ENCODE measurements at places on chromosomes 1 and 21. TPM values are rescaled to one million over a fixed set of nuclear protein-coding genes. Genes with fewer than 3 reads are reported as not detected.

DNA sequence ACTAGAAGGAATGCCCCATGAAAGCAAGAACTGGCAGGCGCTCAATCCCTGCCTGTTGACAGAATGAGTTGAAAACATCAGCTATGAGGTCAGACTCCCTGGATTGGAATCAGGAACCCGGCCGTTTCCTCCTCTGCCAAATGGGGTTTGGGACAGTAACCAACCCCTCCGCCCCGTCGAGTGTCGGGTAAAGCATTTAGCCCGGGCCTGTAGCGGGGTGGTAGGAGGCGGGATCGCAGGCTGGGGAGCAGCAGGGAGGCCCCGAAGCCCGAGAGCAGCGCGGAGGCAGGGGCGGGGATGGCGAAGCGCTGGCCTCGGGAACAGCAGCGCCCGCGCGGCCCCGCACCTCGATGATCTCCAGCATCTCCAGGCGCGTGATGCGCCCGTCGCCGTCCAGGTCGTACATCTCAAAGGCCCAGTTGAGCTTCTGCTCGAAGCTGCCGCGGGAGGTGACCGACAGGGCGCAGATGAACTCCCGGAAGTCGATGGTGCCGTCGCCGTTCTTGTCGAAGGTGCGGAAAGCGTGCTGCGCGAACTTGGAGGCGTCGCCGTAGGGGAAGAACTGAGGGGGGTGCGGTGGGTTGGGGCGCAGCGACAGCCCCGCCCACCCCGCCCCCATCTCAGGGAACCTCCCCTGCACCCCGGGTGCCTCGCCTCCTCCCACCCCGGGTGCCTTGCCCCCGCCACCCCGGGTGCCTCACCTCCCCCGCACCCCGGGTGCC is 7.5 kb downstream of the HPCAL4 start:
- DNase-seq, result no peak

DNA sequence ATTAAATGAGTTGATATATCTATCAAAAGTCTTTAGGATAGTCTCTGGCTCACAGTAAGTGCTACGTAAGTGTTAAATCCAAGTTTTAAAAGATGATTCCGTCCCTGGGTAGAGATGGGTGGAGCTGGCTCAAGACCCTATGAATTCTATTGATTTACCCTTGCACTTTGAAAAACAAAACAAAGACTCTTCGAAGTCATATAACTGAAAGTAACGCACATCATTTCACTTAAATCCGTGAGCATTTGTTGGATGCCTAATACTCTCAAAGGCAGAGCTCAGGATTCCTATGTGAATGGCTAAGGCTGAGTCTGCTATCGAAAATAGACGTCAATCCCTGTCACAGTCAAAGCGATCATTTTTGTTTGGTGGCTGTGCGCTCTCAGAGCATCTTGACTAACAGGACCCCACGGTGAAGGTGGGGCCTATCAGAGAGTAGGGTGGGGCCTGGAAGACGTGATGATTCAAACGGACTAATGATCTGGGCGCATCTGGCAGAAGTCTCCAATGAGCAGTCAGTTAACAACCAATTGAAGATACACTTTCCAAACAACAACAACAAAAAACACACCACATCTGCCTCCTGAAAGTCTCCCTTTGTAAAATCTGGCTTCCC is 1.2 kb upstream of the NUCKS1 start:
- DNase-seq, result no peak

- peak; percentile 8 for DNase-seq
These were observed 355.1 kb downstream of the NPHP4 start for GRCh38 chr1:5637171-5637570.

DNA sequence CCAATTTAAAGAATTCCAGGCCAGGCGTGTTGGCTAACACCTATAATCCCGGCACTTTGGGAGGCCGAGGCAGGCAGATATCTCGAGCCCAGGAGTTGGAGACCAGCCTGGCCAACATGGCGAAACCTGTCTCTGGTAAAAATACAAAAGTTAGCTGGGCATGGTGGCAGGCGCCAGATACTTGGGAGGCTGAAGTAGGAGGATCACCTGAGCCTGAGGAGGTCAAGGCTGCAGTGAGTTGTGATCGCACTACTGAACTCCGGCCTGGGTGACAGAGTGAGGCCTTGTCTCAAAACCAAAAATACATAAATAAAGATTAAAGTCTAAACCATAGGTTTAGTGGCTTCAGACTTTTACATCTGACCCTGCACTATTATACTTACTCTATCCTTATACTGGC is 32.4 kb downstream of the BTG3 start:
- DNase-seq, result no peak

- no peak for DNase-seq
These were observed 102.7 kb upstream of the C21orf91 start for GRCh38 chr21:17921579-17922530.

- DNase-seq, result no peak
These were observed 10.2 kb downstream of the HNRNPU start for GRCh38 chr1:244854166-244854565.

DNA sequence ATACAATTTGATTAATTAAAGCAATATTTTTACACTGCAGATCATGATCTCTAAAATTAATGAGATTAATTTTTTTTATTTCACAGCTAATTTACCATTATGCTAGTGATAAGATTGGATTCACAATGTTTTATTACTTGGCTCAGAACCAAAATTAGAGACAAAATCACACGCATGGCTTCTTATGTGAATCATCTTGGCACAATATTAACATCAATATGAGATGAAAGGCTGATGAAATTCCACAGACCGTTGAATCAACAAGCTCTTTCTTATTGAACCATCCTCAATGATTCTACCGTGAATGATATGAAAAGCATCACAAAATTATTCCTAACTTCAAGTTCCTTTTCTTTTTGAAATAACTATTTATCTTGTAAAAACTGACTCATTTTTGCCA is 544.9 kb downstream of the KCNT2 start:
- DNase-seq, result no peak

GRCh38 chr1:150810958-150811659 is 3.0 kb upstream of the CTSK start:
- DNase-seq, result no peak

- no peak for DNase-seq
These were observed 111.8 kb downstream of the VPS13D start for GRCh38 chr1:12341667-12342066.

GRCh38 chr21:37876561-37876960 is 39.7 kb downstream of the KCNJ6 start:
- DNase-seq, result no peak

- DNase-seq, result no peak
These were observed 104.9 kb upstream of the PLD5 start for GRCh38 chr1:242629396-242629795.

GRCh38 chr21:45830221-45830640 is 151.3 kb upstream of the COL6A1 start:
- DNase-seq, result no peak

DNA sequence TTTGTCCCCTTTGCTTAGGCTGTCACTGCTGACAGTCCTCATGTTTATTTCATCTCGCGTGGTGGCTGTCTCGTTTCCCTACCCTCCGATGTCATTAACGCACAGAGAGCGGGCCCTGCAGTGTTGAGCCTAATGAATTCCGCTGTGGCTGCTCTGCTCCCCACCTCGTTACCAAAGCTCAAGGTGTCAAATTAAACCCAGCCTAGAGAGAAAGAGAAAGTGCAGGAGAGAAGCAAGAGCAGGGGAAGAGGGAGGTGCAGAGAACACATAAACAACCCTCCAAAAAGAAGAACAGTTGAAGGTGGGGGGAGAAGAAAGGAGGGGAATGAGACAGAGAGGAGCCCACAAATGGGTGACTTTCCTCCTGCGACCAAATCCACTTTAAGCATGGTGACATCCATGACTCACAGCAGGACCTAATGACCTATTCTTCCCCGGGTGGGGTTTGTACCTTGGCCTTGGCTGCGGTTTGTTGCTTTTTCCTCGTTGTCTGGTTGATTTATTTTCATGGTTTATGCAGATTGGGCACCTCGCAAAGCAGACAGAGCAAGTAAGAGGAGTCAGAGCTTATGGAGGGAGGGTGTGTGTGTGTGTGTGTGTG is 92.5 kb downstream of the PBX1 start:
- DNase-seq, result no peak

DNA sequence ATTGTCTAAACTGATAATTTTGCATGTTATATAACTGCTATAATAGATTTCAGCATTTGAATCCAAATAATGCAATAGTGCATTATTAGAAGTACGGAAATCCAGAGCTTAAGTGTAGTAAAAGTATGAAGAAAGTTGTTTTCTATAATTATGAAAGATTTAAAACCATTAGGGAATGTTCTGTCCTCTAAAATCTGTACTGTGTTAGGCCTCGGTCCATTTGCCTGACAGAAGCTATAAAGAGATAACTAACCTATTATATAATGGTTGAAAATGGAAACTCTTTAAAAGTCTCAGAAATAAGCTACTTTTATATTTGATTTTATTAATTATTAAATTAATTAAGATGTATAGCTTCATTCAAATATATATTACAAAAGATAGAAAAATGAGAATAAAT is 16.2 kb upstream of the RGS2 start:
- DNase-seq, result no peak

- no peak for DNase-seq
These were observed 8.1 kb downstream of the PRXL2B start for GRCh38 chr1:2594641-2595131.

GRCh38 chr21:33949516-33950430 is 34.2 kb upstream of the ATP5PO start:
- no peak for DNase-seq

DNA sequence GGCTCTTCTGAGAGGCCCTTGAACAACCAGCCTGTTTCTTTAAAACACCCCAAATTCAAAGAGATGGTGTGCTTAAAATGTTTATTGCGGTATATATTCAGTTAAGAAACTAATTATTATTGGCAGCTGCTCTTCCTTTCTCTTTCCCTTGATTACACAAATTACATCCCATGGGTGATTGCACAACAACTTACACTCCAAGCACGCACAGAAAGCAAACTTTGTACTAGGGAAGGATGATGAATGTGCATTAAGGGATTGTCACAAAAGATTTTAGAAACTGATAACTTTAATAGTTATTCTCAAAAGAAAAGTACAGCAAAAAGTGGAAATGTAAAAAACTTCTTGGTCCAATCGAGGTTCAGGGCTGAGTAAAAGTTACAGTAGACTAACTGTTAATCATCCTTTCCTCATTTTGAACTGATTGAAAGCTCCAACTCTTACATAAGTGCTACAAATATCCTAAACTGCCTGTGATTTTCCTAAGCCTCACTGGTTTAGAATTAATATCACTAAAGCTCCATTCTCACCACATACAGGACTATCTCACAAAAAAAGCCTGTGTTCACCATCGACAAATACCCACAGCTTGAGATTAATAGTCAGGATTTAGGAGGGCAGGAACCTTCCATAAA is 153.4 kb downstream of the TTLL7 start:
- DNase-seq, result no peak

DNA sequence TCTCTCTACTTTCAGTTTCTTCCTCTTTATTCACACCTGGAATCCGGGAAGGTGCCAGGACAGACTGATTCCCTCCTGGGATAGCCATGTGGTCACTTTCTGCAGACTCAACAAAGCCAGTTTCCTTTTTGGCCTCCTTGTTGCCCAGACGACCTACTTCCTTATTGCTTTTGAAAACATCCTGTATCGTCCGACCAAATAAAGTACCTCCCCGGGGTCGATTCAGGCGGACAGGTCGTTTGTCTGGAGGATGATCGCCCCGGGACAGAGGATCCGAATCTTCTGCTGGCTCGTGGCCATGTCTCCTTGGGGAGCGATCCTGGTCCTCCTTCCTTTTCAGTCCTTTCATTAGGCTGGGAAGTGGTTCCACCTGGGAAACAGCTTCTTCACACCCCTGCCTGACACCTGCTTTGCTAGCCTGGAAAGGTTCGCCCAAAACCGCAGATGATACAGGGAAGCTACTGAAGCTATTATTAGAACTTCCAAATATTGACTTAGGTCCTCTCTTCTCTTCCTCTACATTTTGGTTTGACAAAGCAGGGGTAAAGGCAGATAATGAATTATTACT is 1.2 kb downstream of the MCM3AP start:
- no peak for DNase-seq

DNA sequence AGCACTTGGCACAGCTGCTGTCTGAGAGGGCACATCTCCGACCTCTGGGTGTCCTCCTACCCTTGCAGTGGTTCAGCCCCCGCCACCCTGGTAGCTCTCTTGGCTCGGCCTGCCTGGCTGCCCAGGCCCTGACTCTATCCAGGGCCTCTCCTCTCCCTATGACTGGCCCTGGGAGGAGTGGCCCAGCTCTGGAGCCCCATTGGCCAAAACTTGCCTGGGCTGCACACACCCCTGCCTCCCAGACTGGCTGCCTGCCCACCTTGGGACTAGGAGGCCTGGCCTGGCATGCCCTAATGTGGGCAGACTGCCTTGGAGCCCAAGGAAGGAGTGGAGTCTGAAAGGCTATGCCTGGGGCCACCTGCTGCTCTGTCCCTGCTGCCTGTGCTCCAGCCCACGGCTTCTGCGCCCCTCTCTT is 33.6 kb downstream of the ACOT11 start:
- DNase-seq, result no peak

Gene NGF
- not detected for total RNA-seq

Gene KRTAP24-1
- not detected for total RNA-seq

Gene USH2A
- not detected for total RNA-seq

Gene C1orf226
- not detected for total RNA-seq

Gene PLEKHG5
- 1.7 TPM for total RNA-seq

Gene PRAMEF13
- not detected for total RNA-seq

Gene ADGRB2
- 11.4 TPM for total RNA-seq

Gene GJA8
- not detected for total RNA-seq

Gene C1orf105
- not detected for total RNA-seq

Gene ETV3L
- total RNA-seq, result not detected

Gene SH2D1B
- total RNA-seq, result not detected

Measured in OCI-LY7 (cell line).